ENCODE measurements at places on chromosomes 5 and 9.

GRCh38 chr5:6431214-6432195 is 17.2 kb upstream of the UBE2QL1 start:
- DNase-seq: no peak

- DNase-seq: no peak
Measured at GRCh38 chr9:117092582-117092981, 322.3 kb downstream of the ASTN2 start.

DNA sequence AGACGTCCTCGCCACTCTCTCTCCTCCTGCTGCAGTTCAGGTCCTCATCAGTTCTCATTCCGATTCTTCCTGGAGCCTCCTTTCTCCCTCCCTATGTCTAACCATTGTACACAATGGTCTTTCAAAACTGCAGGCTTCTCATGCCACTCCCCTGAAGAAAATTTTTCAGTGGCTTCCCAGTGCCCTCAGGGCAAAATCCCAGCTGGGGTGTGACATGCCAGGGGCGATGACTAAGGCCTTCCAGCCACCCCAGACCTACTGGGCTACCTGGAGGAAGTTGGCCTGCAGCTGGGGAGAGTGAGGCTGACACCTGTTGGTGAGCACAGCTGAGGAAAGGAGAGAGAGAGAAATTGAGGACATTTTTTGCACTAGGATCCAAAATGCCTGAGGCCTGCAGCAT is 65.2 kb downstream of the SREK1 start:
- no peak for DNase-seq

GRCh38 chr5:91048073-91048472 is 335.0 kb downstream of the ARRDC3 start:
- no peak for DNase-seq
